ENCODE measurements at places on chromosomes 5 and 9. TPM values are rescaled to one million over a fixed set of nuclear protein-coding genes. Genes with fewer than 3 reads are reported as not detected.

DAB2 gene
- total RNA-seq, result 8.5 TPM

AUH gene
- total RNA-seq, result 25.2 TPM

DMGDH gene
- not detected for total RNA-seq

BTNL8 gene
- not detected for total RNA-seq

SGCD gene
- total RNA-seq, result 0.20 TPM

DNA sequence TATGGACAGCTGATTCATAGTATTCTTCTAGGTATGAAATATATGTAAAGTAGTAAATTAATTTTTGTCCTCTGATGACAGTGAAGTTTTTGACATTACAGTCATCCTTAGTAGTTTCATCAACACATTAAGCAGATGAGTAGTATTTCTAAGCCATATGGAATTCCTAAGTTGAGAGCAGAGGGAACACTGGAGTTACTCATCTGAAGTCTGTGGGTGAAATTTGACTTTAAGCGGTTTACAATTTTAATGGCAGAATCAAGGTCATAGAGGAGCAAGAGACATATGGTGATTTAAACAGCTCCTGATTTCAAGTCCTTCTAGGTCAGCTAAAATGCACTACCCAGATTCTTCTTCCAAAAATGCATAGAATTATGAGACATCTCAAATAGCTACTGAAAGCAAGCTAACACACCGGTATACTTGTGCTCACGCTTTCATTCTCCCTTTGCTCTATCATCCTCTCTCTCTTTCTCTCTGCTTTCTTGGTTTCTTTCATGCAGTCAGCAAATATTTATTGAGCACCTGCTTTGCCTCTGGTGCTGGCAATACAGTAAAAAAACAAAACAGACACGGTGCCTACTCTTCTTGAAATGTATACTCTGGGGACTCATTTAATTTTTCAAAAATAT, 235.9 kb downstream of the FER start:
- no peak for DNase-seq
- peaks cover 2% of the 10 kb centered on the region for H3K4me1 ChIP-seq
- H3K27ac ChIP-seq, result no peak overlapping the region
- H3K36me3 ChIP-seq, result peaks cover 11% of the 10 kb centered on the region
- H3K27me3 ChIP-seq, result no peaks in the 10 kb centered on the region

DNA sequence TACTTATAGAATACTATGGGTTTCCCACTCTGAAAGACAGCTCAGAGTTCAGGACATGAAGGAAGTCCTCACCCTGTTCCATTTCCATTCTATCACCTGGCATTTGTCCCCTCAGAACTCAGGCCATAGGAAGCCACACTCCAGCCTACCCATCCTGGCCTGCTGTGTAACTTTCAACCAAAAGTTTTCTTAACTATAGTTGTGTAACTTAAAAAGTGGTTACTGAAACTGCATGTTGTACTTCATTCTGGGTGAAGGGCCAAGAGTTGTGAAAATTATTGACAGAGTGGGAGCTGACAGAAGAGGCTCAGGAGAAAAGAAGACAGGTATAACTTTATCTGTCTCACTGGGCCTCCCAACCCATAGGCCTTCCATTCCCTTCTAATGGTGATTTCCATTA, 212.5 kb downstream of the RAB3C start:
- H3K27ac ChIP-seq, result no peak overlapping the region
- no peaks in the 10 kb centered on the region for H3K36me3 ChIP-seq
- H3K4me3 ChIP-seq, result no peak overlapping the region
- H3K4me1 ChIP-seq, result no peaks in the 10 kb centered on the region

DNA sequence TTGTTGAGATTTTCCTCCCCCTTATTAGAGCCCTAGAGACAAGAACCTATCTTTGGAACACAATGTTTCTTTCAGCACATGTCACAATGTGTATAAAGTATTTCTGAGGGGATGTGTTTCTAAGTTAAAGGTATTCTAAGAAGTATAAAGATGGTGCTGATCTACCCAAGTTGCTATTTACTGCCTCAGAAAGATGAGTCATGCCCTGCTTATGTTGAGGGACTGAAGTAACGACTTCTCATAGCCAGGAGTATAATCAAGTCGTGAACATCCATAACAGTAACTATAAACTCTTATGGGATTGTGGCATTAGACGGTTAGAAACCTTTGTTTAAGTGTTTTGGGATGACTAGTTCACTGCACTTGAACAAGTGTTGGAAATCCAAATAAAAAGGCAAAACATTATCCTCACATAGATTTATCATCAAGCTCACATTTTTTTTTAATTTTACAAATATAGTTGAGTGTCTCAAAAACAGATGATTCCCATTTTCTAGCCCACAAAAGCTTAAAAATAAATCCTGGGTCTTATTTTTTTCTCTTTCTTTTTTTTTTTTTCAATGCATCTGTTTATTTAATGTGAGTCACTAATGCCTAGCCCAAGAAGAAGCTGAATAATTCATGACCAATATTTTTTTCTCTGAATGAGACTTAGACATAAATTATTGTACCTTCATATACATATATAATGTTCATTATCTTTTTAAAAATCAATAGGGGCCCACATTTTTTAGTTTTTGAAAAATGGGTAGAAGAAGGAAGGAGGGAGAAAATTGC, 12.2 kb upstream of the TMEM252 start:
- H3K4me1 ChIP-seq, result peaks cover 3% of the 10 kb centered on the region
- H3K36me3 ChIP-seq, result no peaks in the 10 kb centered on the region
- DNase-seq, result no peak
- no peaks in the 10 kb centered on the region for H3K27me3 ChIP-seq
- H3K27ac ChIP-seq, result no peak overlapping the region

DNA sequence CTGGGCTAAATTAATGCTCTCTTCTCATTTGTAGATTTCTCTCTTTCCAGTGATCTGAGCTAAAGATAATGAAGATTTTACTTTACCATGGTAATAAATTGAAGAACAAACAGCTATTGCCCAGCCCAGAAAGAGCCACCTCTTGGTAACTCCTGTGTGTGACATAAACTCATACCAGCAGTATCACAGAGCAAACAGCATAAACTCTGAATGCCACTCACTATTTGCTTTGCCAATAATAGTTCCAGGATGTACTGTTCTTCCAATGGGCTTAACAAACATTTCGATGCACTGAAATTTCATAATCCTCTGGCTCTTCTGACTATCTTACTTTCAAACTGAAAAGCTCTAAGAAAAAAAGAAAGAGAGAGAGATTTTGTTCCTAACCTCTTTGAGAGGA, 69.8 kb upstream of the RASEF start:
- no peaks in the 10 kb centered on the region for H3K27me3 ChIP-seq
- no peaks in the 10 kb centered on the region for H3K4me1 ChIP-seq
- no peak overlapping the region for H3K27ac ChIP-seq
- H3K4me3 ChIP-seq, result no peak overlapping the region
- DNase-seq, result no peak

- H3K27me3 ChIP-seq, result peaks cover 28% of the 10 kb centered on the region
- DNase-seq, result no peak
- no peaks in the 10 kb centered on the region for H3K36me3 ChIP-seq
- H3K27ac ChIP-seq, result no peak overlapping the region
- H3K4me1 ChIP-seq, result no peaks in the 10 kb centered on the region
Observed at GRCh38 chr9:69671311-69671878, 776 bp downstream of the APBA1 start.

DNA sequence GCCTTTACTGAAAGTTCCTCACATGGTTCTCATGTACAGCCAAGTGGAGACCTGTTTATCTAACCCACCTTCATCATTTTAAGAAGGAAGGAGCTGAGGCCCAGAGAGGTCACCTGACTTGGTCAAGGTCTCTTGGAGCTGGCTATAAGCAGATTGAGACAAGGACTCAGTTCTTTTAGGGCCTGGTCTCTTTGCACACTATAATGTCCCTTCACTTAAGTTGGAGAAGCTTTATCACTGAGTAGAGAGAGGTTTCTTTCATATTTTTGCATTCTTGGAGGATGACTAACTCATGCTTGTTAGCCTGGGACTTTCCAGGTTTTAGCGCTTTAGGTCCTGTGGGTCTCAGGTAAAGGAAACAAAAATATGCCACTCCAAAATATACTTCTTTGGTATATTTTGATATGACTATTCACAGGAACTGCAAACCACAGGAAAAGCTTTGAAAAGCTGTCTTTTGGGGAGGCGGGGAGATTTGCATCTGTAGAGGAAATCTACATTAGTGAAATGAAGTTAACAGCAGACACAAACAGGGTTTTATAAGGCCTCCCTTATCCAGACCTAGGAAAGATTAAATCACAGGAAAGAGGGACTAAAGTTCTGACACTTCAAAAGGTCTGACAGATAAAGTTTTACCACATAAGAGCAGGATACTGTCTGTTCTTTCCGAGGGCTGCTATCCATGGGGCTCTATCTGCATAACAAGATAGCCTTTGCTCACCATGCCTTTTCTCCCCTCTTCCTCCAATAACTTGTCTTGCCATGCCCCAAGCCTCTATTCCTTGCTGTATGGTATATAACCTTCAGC, 95.8 kb upstream of the ANKRD55 start:
- H3K4me1 ChIP-seq, result peaks cover 13% of the 10 kb centered on the region
- peaks cover 32% of the 10 kb centered on the region for H3K27me3 ChIP-seq
- no peak for DNase-seq
- H3K27ac ChIP-seq, result peak overlapping the region; percentile 55

DNA sequence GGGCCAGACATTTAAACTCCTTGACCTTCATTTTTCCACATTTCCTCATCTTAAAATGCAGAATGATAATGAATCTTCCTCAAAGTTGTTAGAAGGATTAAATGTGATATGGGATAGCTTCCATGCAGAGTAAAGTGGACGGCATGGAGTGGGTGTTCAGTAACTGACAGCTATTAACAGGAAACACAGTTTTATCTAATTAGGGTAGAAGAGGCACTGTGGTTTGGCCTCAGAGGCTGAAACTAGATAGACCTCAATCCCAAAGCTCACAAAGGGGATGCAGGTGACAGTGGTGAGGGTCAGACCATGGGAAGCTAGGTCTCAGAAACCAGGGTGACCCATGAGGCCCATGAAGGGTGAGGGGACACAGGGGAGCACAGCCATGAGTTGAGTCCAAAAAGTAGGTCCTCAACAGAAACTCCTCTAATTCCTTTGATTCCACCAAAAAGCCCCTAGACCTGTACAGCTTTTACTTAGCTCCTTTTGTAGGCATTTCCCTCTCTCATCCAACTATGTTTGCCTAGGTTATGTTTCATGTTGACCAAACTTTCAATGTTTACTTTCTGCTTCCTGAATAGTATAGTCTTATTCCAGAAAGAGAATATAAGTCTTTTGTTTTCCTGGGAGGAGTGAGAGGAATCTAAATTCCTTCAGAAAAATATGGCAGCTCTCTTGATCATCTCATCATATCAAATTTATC, 27.9 kb upstream of the GLDC start:
- no peak overlapping the region for H3K27ac ChIP-seq
- no peaks in the 10 kb centered on the region for H3K4me1 ChIP-seq
- H3K4me3 ChIP-seq, result no peak overlapping the region
- no peaks in the 10 kb centered on the region for H3K27me3 ChIP-seq

GRCh38 chr5:1801222-1801966, at the start of gene NDUFS6:
Gene NDUFS6, plus strand, starts transcription at chr5:1801407. Its CDS starts 11 bp downstream, at chr5:1801418.
- peaks cover 39% of the 10 kb centered on the region for H3K4me1 ChIP-seq
- peaks cover 22% of the 10 kb centered on the region for H3K36me3 ChIP-seq
- peak within 1 kb of the TSS; percentile 99 for H3K4me3 ChIP-seq
- peak; percentile 89 for DNase-seq
- H3K27me3 ChIP-seq, result no peaks in the 10 kb centered on the region

DNA sequence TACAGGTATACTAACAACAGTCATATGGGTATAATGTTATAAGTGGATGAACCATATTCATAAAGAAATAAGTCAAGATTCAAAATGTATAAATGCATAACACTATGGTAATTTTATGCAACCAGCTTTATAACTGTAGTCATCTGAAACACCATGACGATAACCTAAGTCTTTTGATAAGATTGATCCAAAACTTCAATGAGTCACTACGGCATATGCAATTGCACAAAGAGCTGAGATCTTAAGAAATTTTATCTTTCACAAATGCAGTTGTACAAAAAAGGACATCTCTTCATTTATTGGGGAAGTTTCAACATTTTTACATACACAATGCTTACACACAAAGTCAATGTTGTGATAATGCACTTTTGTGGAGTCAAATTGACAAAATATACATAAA, 20.3 kb downstream of the FAM81B start:
- H3K4me1 ChIP-seq, result no peaks in the 10 kb centered on the region
- H3K4me3 ChIP-seq, result no peak overlapping the region
- no peaks in the 10 kb centered on the region for H3K36me3 ChIP-seq
- H3K27me3 ChIP-seq, result peaks cover 14% of the 10 kb centered on the region
- H3K27ac ChIP-seq, result no peak overlapping the region

DNA sequence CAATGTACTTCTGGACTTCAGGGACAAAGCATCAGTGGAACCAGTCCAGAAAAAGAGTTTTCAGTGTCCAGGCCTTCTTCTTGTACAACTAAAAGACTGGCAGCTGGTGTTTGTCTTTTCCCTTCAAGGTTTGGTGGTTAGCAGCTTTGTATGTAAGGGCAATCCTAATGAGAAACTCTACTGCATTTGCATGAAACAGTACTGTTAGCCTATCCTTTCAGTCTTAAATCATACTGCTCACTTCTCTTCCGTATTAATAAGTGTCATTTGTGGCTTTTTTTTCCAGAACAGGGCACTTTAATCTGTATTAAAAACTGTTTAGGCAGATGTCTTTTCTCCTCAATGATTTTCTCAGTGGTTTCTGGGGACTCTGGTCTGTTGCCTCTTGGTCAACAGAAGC, 48.9 kb downstream of the FAM174A start:
- H3K4me1 ChIP-seq, result peaks cover 5% of the 10 kb centered on the region
- no peaks in the 10 kb centered on the region for H3K27me3 ChIP-seq
- no peaks in the 10 kb centered on the region for H3K36me3 ChIP-seq
- DNase-seq, result no peak
- no peak overlapping the region for H3K27ac ChIP-seq

- H3K36me3 ChIP-seq, result no peaks in the 10 kb centered on the region
- no peak for DNase-seq
- no peaks in the 10 kb centered on the region for H3K4me1 ChIP-seq
- H3K27ac ChIP-seq, result no peak overlapping the region
- peaks cover 23% of the 10 kb centered on the region for H3K27me3 ChIP-seq
Observed at GRCh38 chr9:34496149-34496712, 26.6 kb downstream of the ENHO start.

- H3K4me3 ChIP-seq, result peak overlapping the region; percentile 67
- H3K27me3 ChIP-seq, result peaks cover 90% of the 10 kb centered on the region
- peaks cover 31% of the 10 kb centered on the region for H3K4me1 ChIP-seq
- no peak for DNase-seq
- no peak overlapping the region for H3K27ac ChIP-seq
Observed at GRCh38 chr9:21964925-21965385, 29.2 kb downstream of the CDKN2A start.

DNA sequence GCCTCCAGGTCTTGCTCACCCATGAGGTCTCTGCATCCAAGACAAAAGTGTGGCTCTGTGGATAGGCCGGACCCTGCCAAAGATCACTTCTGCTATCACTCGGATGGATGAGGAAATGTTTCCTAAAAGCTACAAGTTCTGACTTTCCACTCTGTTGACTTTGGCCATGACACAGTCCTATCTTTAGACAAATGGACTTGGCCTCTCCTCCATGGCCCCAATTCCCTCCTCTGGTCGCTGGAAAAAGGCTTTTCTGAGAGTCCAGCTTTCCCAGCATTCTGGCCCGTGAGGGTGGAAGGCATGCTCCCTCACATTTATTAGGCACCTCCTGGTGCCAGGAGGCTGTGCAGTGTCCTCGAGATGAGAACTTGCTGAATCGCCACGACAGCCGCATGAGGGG, 83.1 kb downstream of the COL27A1 start:
- no peaks in the 10 kb centered on the region for H3K4me1 ChIP-seq
- H3K27me3 ChIP-seq, result peaks cover 9% of the 10 kb centered on the region
- no peak overlapping the region for H3K4me3 ChIP-seq
- no peak overlapping the region for H3K27ac ChIP-seq
- no peaks in the 10 kb centered on the region for H3K36me3 ChIP-seq
- no peak for DNase-seq
